ENCODE measurements at places on chromosomes 7 and 10.

DNA sequence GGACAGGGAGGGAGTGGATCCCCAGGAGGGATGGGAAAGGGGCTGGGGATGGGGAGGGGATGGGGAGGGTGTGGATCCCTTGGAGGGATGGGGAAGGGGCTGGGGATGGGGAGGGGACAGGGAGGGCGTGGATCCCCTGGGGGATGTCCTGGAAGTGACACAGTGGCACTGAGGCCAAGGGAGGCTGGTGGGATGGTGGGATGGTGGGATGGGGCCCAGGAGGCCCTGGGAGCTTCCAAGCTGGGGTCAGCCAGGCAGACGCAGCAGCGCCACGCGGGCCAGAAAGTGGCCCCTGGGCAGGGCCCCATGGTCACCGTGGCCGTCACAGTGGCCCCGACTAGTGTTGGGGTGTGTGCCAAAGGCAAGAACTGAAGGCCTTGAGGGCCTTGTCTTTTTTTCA, 67.8 kb downstream of the INPP5A start:
- DNase-seq, result no peak

DNA sequence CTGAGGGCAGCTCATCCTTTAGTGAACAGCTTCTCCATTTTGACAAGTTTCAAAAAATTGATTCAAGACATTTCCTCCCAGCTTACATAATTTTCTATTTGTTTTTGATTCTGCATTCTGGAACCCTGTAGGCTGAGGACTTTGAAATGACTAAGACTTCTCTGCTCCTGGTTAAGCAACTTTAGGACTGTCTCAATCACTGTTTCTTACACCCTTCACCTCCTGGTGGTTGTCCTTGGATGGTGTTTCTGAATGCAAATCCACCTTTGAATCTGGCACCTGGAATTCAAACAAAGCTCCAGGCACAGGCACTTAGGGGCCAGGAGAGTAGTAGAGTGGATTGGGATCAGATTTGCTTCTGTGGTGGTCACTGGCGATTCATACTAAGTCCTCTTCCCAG, 595.5 kb downstream of the LRMDA start:
- no peak for DNase-seq

DNA sequence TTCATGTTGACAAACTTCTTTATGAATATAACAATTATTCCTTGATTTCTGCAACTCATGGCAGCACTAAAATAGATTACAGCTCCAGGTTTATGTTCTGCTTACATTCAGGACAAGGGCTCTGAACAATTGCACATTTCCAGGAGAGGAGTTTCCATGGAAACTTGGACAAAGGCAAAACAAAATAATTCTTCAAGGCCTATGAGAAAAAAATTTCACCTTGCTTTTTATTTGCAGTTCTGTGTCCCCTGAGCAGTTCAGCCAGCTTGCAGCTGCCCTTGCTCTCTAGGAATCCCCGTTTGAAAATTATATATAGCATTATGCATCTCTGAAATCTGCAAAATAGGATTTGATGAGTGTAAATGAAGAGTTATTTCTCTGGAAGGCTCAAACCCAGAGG, 71.7 kb downstream of the ARL4A start:
- no peak for DNase-seq

- no peak for DNase-seq
Measured at GRCh38 chr10:127044186-127044585, 139.0 kb downstream of the DOCK1 start.

DNA sequence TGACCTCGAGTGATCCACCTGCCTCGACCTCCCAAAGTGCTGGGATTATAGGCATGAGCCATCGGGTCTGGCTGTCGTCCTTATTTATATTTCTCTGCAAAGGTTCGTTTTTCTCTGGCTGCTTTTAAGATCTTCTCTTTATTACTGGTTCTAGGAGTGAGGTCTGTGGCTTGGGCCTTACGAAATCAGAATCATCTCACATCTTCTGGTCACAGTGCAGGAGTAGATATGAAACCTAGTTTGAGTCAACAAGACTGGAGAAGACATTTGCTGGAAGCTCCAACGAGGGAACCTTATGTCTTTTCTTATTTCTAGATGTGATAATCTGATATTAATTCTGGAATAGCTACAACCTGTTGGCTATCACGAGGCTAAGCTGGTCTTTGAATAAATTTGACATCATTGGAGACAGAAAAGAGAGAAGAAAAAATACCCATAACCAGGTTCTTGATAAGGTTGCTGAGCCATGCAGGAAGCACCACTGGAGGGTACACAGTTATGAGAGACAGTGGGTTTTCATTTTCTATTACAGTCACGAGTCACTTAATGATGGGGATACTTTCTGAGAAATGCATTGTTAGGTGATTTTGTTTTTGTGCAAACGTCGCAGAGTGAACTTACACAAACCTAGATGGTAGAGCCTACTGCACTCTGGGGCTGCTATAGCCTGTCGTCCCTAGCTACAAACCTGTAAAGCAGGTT, 25.6 kb upstream of the IL15RA start:
- no peak for DNase-seq

GRCh38 chr7:71144963-71145362, 13.0 kb downstream of the GALNT17 start:
- no peak for DNase-seq

GRCh38 chr10:11146402-11147171, 128.9 kb downstream of the CELF2 start:
- no peak for DNase-seq

DNA sequence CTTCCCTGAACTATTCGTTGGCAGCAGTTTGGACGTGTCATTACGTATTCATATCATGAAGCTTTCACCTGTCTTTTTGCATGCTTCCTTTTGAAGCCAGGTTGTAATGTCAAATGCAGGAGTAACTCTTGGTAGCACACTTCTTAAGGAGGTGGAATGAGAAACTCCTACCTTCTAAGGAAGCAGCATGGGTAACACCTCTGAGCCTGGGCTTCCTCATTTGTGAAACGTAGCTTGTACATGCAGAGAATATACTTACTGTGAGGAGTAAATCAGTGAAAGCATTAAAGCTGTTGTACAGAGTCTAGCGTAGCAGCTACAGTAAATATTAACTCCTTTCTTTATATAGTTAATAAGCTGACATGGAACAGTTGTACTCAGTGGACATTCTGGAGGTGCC, 21.1 kb downstream of the CUL1 start:
- no peak for DNase-seq

DNA sequence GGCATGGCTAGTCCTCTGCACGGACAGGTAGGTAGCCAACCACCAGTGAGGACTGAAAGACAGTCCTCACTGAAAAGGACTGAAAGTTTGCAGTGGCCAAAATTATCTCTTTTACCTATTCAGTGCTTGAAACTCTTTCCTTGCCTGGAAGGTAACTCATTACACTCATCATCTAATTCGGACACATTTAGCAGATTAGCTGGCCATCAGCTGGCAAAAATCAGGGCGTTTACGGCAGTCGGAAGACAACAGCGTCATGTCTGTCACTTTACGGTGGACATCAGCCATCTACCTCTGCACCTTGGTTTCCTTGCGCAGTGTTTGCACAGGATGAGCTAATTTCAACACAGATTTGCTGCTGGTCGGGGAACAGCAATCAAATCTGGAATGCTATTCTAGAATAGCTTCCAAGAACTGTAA, 740 bp downstream of the ANXA7 start:
- DNase-seq, result no peak

Measured in activated CD4-positive, alpha-beta T cell treated with anti-CD3 and anti-CD28 coated beads, Interleukin-2, amount 50 U/mL, for 4 hours (primary cell).